ENCODE measurements at places on chromosomes 3 and 15.

- peak; percentile 31 for DNase-seq
Observed at GRCh38 chr3:9500108-9501050, 53.2 kb downstream of the LHFPL4 start.

GRCh38 chr15:33188641-33189257 lies 5.8 kb downstream of the FMN1 start:
- no peak for DNase-seq

DNA sequence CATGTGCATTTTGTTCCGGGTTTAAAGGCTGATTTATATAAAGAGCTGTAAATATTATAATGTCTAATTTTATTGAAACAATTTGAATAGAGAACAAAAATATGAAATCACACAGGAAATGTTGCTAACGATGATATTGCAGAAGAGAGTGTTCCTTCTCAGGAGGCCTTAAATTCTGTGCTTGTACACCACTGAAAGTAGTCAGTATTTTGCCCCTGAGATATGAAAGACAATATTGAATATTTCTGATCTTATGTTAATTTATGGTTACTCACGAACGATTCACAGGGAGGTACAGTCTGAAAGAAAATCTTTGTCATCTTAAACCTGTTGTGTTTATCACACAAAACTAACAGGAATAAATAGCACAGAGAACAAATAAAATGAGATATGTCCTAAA lies 213.2 kb upstream of the PLSCR5 start:
- DNase-seq = no peak

DNA sequence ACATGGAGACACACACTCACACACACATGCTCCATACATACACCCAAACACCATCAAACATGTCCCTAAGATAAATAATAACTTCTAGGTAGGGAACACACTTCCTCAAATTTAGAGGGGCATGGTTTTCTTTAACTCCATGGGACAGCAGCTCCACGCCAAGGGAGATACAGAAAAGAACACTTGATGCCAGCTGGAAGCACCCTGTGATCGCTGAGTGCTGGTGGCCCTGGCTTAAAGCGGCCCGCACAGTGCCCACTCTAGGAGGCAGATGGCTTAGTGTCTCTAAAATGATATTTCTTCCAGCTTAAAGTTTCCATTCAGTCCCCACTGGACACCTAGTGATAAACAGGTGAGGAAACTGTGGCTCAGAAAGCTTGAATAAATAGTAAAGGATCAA lies 232.9 kb downstream of the UACA start:
- DNase-seq = no peak

- DNase-seq = no peak
Observed at GRCh38 chr3:26460985-26461384, 161.6 kb upstream of the LRRC3B start.

DNA sequence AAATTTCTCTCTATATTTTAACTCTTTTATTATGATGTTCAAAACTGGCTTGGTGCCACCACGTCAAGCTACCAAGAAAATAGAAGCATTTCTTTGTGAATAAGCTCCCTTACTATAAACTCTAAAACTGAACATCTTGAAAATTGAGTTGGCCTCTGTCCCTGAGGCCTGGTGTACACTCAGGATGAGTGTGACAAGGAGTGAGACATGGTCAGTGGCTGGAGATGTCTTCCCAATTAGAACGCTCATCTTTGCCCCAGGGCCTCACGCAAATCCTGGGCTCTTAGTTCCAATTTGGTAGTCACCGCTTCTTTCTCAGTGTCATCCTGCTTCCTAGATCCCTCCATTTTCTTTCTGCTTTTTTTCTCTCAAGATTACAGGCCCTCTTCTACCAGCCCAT lies 26.2 kb downstream of the SLC2A2 start:
- DNase-seq = no peak

GRCh38 chr3:15538345-15538744 lies 16.8 kb upstream of the COLQ start:
- DNase-seq = no peak

GRCh38 chr3:184783319-184783718 lies 28.6 kb upstream of the VPS8 start:
- no peak for DNase-seq

DNA sequence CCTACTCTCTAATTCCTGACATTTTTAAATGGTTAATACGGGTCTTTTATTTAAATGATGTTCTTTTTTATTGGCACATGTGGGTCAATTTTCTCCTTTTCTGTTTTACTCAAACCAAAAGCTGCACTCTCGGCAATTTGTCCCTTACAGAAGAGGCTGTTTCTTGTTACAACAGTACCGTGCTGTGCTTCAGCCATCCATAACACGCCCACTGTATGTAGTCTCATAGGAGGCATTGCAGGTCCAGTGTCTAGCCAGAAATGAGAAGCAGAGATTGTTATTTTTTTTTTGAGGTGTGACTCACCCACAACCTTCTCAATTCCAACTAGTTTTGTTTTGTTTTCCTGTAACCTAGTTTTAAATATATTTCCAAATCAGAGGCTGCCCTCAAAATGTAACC lies 164.6 kb downstream of the GMNC start:
- DNase-seq = no peak

- no peak for DNase-seq
Observed at GRCh38 chr3:134236505-134237170, 14.0 kb downstream of the RYK start.

DNA sequence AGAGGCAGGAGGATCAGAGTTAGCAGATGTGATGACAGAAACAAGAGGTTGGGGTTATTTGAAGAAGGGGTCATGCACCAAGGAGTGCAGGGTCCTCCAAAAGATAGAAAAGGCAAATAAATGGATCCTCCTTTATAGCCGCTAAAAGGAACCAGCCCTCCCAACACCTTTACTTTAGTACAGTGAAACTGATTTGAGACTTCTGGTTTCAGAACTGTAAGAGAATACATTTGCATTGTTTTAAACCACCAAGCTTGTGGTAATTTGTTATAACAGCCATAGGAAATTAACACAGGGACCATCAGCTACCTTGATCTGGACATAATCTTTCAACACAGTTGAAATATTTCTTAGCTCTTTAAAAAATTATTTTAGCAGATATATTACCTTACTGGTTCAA lies 166.6 kb downstream of the TIGIT start:
- no peak for DNase-seq

DNA sequence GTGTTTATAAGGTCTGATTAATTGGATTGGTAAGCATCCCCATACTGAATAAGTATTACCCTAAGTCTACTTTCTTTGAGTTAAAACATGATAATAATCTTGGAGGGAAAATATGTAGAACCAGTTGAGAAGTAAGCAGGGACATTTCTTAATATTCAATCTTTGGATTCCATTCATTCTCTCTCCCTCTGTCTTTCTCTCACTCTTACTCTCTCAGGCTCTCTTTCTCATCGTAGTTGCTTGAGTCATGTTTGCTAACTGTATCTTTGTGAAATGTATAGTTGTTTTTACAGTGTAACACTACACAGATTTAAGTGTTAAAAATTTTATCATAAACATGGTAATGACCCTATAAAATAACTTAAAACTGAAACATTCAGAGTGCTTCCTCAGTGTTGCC lies 163.8 kb downstream of the RSRC1 start:
- no peak for DNase-seq

- no peak for DNase-seq
Observed at GRCh38 chr3:126552688-126553283, 5.9 kb downstream of the C3orf22 start.

GRCh38 chr15:20340931-20341661 lies 200.5 kb downstream of the GOLGA6L6 start:
- no peak for DNase-seq

GRCh38 chr3:100261485-100261903 lies 702 bp downstream of the TBC1D23 start:
- DNase-seq = no peak

- DNase-seq = no peak
Observed at GRCh38 chr3:133746712-133747066, 496 bp downstream of the TF start.

DNA sequence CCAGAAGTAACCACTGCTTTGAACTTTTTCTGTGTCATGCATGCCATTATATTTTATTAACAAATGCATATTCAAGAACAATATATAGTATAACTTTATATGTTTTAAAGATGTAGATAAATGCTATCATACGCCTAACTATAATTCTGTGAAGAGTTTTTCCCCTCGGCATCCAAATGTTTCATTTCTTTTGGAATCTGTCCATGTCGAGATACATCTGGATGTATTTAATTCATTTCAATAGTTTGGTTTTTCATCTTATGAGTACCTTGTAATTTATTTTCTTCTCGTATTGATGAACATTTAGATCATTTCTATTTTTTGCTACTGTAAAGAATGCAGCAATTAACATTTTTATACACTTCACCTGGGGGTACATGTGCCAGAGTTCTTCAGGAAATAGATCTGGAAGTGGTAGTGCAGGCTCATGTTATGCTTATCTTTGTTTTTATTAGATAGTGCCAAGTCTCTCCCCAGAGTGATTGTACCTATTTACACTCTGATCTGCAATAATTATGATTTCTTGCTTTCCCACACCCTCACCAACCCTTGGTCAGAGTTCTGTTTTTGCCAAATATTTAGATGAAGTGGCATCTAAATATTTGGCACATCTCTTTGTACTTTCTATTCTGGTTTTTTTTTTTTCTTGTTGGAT lies 29.7 kb downstream of the USP13 start:
- DNase-seq = no peak

- DNase-seq = no peak
Observed at GRCh38 chr3:192090586-192090985, 629.6 kb downstream of the PYDC2 start.

DNA sequence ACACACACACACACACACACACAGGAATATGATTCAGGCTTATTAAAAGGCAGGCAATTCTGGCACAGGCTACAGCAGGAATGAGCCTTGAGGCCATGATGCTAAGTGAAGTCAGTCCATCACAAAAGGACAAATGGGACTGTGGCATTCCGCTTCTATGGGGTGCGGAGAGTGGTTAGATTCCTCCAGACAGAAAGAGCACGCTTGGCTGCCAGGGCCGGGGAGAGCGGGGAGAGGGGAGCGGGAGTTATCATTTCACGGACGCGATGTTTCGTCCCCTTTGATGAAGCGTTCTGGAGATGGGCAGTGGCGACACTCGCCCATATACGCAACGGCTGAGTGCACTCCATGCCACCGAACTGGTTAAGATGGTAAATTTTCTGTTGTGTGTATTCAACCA lies 58.5 kb upstream of the FAM174B start:
- no peak for DNase-seq

GRCh38 chr3:172125053-172125452 lies 85.7 kb downstream of the FNDC3B start:
- DNase-seq = no peak

DNA sequence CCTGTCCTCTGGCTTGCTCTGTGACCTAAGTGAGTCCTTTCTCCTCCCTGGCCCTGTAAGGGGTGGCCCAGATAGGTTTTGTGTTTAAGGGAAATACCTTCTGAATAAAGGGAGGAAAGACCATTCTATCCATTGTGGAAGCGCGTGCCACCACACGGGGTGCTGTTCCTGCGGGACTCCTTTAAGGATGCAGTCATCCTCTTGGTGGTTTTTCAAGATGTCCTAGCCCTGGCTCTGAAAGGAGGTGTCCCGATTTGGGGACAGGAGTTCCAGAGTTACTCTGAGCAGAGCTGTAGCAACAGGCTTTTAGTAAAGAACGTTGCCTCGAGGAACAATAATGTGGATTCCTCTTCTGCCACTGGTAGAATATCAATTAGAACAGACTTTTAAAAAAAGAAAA lies 9.6 kb downstream of the SLC6A6 start:
- DNase-seq = no peak

DNA sequence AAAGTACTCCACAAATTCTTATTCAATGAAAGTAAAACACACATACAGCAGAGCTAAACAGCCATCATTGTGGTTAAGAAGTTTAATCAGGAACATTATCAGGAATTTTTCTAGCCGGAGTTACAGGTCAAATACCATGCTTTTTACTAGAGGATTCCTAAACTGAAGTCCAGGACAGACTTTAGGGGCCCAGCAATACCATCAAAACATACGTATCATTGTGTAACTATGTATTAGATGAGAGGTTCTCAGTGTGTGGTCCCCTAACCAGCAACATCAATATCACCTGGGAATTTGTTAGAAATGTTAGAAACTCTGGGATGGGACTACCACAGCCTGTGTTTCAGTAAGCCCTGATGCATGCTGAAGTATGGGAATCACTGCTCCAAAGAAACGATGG lies 404.2 kb upstream of the IL12A start:
- no peak for DNase-seq

DNA sequence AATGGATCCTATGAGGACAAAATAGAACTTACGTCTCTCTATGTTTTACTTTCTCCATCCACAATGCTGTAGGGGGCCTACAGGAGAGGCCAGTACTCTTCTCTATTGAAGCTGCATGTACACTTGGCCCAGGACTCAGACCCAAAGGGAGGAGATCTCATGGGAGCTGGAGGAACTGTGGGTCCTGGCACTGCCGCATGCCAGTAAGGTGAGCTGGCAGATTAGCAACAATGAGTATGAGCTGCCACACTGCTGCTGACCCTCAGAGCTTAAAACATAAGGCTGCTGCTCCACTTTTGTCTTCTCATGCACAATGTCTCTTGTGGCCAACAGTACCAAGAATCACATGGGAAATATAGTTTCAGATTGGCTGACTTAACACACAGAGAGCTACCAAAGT lies 57.8 kb upstream of the TBC1D5 start:
- no peak for DNase-seq

- DNase-seq = no peak
Observed at GRCh38 chr15:57035664-57036063, 117.2 kb downstream of the TCF12 start.

GRCh38 chr15:44788748-44789147 lies 52.4 kb downstream of the TRIM69 start:
- DNase-seq = no peak

- DNase-seq = no peak
Observed at GRCh38 chr3:134976948-134977347, 181.9 kb downstream of the EPHB1 start.

GRCh38 chr15:66881173-66881905 lies 179.3 kb downstream of the SMAD6 start:
- DNase-seq = no peak

GRCh38 chr3:41369838-41370237 lies 170.5 kb downstream of the CTNNB1 start:
- peak; percentile 67 for DNase-seq

DNA sequence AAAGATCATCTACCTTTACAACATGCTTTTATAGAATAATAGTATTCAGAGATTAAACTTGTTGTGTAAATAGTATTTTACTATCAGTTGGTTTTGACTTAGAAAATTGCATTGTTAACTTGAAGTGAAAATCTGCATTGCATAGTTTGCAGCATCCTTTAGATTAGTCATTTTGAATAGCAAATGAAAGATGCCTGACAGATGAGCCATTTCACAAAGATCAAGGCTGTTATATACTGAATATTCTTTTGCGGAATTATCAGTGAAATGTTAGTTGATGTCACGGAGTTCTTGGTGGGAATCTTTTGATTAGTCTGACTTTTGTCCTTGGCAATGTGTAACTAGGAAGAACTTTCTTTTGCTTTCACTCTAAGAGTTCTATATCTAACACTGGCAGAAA lies 24.5 kb downstream of the RSRC1 start:
- DNase-seq = no peak

- DNase-seq = no peak
Observed at GRCh38 chr3:178172121-178172520, 364.1 kb upstream of the KCNMB2 start.

- DNase-seq = no peak
Observed at GRCh38 chr3:107561980-107562379, 39.2 kb downstream of the BBX start.

Data from NCI-H2029 (cell line).